Lung (tissue), 17 donors: ENCODE measurements at places on chromosomes 1 and 21.

GRCh38 chr1:41810446-41810845, 108.3 kb downstream of the HIVEP3 start:
- no peaks in the 10 kb centered on the region for H3K27me3 ChIP-seq
- no peaks in the 10 kb centered on the region for H3K36me3 ChIP-seq
- H3K4me3 ChIP-seq, result no peak overlapping the region

GRCh38 chr1:30719406-30720270, 3.7 kb downstream of the MATN1 start:
- no peak for DNase-seq
- no peak overlapping the region for H3K27ac ChIP-seq
- H3K4me3 ChIP-seq, result no peak overlapping the region

- DNase-seq, result no peak
- no peaks in the 10 kb centered on the region for H3K27me3 ChIP-seq
- H3K36me3 ChIP-seq, result no peaks in the 10 kb centered on the region
Observed at GRCh38 chr1:201760516-201760915, 68.4 kb upstream of the IPO9 start.

- H3K4me3 ChIP-seq, result no peak overlapping the region
- no peak for DNase-seq
- H3K27ac ChIP-seq, result no peak overlapping the region
- no peaks in the 10 kb centered on the region for H3K4me1 ChIP-seq
- H3K36me3 ChIP-seq, result no peaks in the 10 kb centered on the region
- no peaks in the 10 kb centered on the region for H3K27me3 ChIP-seq
Observed at GRCh38 chr21:24420689-24421088, 1186.6 kb downstream of the MRPL39 start.

GRCh38 chr1:57800376-57800775, 376.5 kb upstream of the DAB1 start:
- no peak overlapping the region for H3K4me3 ChIP-seq
- H3K27ac ChIP-seq, result no peak overlapping the region
- no peaks in the 10 kb centered on the region for H3K36me3 ChIP-seq

- no peaks in the 10 kb centered on the region for H3K36me3 ChIP-seq
- H3K4me1 ChIP-seq, result peaks cover 10% of the 10 kb centered on the region
- no peak overlapping the region for H3K27ac ChIP-seq
- no peaks in the 10 kb centered on the region for H3K27me3 ChIP-seq
- DNase-seq, result no peak
Observed at GRCh38 chr1:19066248-19066873, 109.9 kb upstream of the IFFO2 start.

GRCh38 chr1:70025846-70026245, 179.5 kb downstream of the LRRC40 start:
- DNase-seq, result no peak
- no peaks in the 10 kb centered on the region for H3K27me3 ChIP-seq
- no peaks in the 10 kb centered on the region for H3K4me1 ChIP-seq
- no peaks in the 10 kb centered on the region for H3K36me3 ChIP-seq
- H3K4me3 ChIP-seq, result no peak overlapping the region
- H3K27ac ChIP-seq, result no peak overlapping the region

DNA sequence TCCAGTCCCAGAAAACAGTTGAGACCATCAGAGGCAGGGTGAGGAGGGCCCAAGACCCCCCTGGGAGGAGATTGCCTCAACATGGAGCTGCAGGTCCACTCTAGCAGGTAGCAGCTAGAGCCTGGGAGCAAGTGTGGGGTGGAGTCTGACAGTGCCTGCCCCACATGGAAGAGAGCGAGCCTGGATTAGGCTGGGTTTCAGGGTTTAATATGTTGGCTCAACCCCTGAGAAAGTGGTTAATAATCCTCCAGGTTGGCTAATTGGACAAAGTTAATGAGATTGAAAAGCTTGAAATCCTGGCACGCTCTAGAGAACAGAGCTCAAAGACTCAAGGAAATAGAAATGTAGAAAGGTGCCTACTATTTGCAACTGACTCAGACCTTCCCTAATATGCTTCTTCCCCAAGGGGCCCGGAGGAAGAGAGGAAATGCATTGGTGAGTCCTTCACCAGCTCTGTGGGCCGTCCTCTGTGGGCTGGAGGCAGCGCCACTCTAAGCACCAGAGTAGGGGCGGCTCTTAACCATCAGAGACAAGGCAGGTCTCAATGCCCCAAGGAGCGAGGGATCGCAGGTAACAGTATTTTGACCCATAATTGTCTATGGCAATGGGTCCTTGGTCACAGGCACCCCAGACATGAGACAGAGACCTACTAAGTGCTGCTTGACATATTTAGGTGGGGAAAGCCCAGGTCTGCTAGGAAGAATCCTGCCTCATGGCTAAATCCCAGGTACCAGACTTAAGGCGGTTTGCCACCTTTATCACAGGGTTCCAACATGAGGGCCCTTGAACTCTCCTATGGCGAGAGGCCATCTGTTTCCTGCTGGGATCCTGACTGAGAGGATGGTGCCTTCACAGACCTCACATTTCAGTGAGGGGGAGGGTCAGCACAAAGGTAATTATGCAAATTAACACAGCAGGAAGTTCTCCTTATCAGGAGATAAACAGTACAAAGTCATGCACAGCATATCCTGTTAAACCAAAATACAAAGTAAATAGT, 33.8 kb downstream of the RSPH1 start:
- no peak overlapping the region for H3K4me3 ChIP-seq
- H3K27ac ChIP-seq, result peak overlapping the region; percentile 64
- H3K27me3 ChIP-seq, result no peaks in the 10 kb centered on the region
- no peak for DNase-seq
- no peaks in the 10 kb centered on the region for H3K36me3 ChIP-seq
- no peaks in the 10 kb centered on the region for H3K4me1 ChIP-seq

DNA sequence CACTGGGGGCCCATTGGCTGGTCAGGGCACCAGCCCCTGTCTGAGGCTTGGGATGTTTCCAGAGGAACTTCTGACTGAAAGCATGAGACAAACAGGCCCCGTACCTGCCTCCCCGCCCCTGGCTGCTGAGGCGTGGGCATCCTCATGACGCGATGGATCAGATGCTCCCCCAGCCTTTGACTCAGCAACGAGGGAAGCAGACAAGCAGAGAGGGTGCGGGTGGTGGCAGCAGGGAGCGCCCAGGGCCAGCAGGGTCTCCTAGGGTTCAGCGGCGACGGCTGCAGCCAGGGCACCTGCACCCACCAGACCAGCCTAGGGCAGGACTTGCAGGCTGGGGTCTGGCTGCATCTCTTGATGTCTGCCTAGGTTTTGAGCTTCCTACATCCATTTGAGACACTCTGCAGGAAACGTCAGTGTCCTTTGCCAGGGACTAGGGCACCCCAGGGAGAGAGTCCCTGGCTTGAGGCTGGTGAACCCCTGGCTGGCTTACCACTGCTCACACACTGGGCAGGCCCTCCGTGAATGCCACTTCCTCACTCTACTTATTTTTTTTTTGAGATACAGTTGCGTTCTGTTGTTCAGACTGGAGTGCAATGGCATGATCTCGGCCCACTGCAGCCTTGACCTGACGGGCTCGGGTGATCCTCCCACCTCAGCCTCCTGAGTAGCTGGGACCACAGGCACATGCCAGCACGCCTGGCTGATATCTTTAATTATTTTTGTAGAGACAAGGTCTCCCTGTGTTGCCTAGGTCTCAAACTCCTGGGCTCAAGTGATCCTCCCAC, 63.3 kb downstream of the DHRS3 start:
- H3K4me3 ChIP-seq, result no peak overlapping the region
- no peaks in the 10 kb centered on the region for H3K36me3 ChIP-seq
- DNase-seq, result no peak
- H3K27ac ChIP-seq, result no peak overlapping the region
- no peaks in the 10 kb centered on the region for H3K27me3 ChIP-seq

GRCh38 chr1:100073531-100073930, 59.2 kb downstream of the SASS6 start:
- no peaks in the 10 kb centered on the region for H3K4me1 ChIP-seq
- no peaks in the 10 kb centered on the region for H3K27me3 ChIP-seq

DNA sequence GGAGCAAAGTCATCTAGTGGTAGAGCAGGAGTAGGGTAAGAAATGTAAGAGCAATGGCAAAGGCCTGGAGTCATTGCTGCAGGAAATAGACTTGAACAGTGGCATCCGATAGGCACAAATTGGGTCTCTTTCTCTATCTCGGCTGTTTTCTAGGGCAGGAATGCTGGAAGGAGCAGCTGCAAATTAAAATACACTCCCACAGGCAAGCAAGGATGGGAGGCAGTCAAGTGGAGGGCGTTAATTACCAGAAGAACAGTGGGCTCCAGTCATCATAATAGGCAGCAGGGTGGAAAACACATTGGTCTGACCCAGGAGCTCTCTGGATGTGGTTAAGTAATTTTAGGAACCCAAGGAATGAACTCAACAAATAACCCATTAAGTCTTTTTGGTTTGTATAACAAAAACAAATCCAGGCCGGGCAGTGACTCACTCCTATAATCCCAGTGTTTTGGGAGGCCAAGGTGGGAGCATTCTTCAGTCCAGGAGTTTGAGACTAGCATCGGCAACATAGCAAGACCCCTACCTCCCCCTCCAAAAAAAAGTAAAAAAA, 7.8 kb upstream of the TDRD5 start:
- no peaks in the 10 kb centered on the region for H3K36me3 ChIP-seq
- no peak overlapping the region for H3K4me3 ChIP-seq
- no peak for DNase-seq
- H3K27me3 ChIP-seq, result peaks cover 9% of the 10 kb centered on the region
- no peak overlapping the region for H3K27ac ChIP-seq

DNA sequence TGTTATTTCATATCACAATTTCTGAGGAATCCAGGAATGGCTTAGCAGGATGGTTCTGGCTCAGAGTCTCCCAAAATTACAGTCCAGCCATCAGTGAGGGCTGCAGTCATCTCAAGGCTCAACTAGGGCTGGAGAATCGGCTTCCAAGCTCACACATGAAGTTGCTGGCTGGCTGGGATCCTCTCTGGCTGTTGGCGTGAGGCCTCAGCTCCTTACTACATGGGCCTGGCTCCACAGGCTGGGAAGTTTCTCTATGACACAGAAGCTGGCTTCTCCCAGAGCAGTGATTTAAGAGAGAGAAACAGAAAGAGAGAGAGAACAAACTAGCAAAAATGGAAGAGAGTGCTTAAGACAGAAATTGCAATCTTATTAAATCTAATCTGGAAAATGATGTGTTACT, 38.8 kb upstream of the RGS8 start:
- H3K36me3 ChIP-seq, result no peaks in the 10 kb centered on the region
- H3K4me1 ChIP-seq, result no peaks in the 10 kb centered on the region
- DNase-seq, result peak; percentile 54
- H3K27ac ChIP-seq, result no peak overlapping the region
- H3K27me3 ChIP-seq, result no peaks in the 10 kb centered on the region
- H3K4me3 ChIP-seq, result no peak overlapping the region

DNA sequence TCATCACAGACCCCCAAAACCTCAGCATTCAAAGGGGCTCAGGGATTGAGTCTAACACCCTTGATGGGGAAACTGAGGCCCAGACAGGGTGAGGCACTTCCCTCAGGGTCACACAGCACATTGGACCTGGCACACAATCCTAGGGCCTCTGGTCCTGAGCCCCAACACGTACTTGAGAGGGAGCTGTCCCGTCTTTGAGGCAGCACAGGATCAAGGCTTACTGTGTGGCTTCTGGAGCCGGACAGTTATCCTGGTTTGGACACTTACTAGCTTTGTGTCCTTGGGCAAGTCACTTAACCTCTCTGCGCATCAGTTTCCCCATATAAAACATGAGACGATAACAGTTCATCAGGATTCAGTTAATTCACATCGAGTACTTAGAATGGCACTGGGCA, 26.5 kb downstream of the RUNX3 start:
- no peak for DNase-seq
- H3K4me3 ChIP-seq, result no peak overlapping the region
- no peaks in the 10 kb centered on the region for H3K27me3 ChIP-seq
- H3K36me3 ChIP-seq, result peaks cover 3% of the 10 kb centered on the region
- H3K27ac ChIP-seq, result no peak overlapping the region

DNA sequence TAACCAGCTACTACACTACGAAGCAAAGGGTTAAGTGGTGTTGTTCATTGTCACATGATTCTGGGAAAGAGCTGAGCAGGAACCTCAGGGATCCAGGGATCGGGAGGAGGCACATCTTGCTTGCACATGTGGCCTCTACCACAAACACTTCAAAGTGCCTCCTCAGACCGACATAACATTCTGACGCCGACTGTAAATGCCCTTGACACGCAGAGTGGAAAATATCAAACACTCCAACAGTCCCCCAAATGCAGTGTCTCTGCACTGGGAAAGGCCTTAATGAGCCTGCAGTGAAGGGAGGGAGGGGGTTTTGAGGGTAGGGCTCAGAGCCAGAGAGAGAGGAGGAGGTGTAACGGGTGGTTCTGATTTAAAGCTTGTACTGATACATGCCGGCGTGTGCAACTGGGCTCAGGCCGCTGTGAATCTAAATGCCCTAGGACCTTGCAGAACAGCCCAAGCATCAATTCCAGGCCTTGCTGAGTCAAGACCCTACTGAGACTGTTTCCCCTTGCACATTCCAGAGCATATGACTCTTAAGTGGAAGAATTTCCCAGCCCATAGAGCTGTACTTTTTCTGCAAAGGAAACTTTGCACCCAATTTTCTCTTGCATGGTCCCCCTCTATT, 163.7 kb downstream of the NTMT2 start:
- no peaks in the 10 kb centered on the region for H3K27me3 ChIP-seq
- no peak overlapping the region for H3K4me3 ChIP-seq
- H3K27ac ChIP-seq, result no peak overlapping the region
- peaks cover 2% of the 10 kb centered on the region for H3K4me1 ChIP-seq
- DNase-seq, result peak; percentile 21

DNA sequence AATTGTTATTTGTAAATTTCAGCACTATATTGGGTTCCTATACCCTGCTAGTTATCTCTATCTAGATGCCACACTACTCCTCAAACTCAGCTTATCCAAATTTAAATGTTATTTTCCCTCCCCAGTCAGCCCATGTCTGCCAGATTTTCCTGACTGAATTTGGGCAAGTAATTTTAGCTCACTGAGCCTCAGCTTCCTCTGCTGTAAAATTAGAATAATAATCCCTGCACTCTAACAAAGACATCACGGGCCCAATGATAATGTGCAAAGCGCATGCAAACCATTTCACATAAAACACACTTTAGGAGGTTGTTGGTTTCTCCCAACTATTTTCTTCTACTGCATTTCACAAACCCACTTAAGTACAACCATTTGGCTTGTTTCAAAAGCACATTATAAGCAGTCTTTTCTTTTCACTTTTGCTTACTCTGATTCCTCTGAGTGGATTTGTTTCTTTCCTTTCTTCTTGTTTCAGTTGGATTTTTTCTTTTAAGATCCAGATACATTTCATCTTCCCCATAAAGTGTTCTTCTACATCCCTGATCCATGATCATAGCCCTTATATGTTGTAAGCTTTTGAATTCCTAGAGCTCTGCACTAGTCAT, 152.8 kb upstream of the DPT start:
- peaks cover 3% of the 10 kb centered on the region for H3K4me1 ChIP-seq
- H3K27ac ChIP-seq, result no peak overlapping the region
- no peaks in the 10 kb centered on the region for H3K27me3 ChIP-seq
- peak; percentile 89 for DNase-seq
- no peaks in the 10 kb centered on the region for H3K36me3 ChIP-seq
- H3K4me3 ChIP-seq, result no peak overlapping the region

GRCh38 chr21:27425574-27425973, 458.7 kb upstream of the ADAMTS5 start:
- H3K4me1 ChIP-seq, result peaks cover under 1% of the 10 kb centered on the region
- no peak overlapping the region for H3K27ac ChIP-seq
- no peaks in the 10 kb centered on the region for H3K36me3 ChIP-seq
- DNase-seq, result no peak
- H3K27me3 ChIP-seq, result no peaks in the 10 kb centered on the region
- H3K4me3 ChIP-seq, result no peak overlapping the region

- H3K4me1 ChIP-seq, result peaks cover 25% of the 10 kb centered on the region
- H3K4me3 ChIP-seq, result no peak overlapping the region
- H3K27ac ChIP-seq, result no peak overlapping the region
Observed at GRCh38 chr1:61181067-61182038, 99.0 kb downstream of the NFIA start.
